ENCODE measurements at places on chromosomes 6 and 20. TPM values are rescaled to one million over a fixed set of nuclear protein-coding genes. Genes with fewer than 3 reads are reported as not detected.

DNA sequence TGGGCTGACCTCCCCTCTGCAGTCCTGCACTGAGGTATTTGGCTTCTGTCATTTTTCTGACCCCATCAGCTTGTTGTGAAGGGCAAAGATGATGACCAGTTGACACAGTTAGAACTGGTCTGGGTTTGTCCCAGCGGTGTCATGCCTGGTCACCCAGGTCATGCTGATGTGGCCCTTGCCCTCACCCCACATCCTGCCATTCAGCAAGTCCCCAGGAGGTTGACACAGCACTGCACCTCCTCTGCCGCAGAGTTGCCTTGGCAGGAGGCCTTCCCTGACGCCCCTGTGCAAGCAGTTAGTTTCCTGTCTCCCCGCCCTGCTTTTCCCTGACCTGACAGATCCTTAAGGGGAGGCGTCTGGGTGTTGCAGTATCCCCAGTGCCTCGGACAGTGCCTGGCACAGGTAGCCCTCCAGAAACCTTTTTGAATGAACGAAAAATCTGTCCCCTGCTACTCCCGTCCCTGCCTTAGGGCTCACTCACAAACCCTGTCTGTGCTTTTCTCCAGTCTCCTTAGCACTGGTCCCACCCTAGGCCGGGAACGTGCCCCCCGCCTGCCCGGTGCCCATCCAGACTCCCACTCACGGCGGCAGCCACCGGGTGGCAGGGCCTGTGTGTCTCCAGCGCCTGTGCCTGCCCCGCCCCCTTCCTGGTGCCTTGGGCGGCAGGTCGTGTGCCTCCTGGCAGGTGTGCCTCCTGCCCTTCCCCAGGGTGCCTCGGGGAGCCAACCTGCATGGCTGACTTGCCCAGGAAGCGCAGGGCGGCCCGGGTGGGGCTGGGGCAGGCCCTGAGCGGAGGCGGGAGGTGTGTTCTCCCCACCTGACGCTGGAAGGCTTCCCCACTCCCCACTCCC lies 146.3 kb upstream of the RNF24 start:
- ATAC-seq, result peak; percentile 81

DNA sequence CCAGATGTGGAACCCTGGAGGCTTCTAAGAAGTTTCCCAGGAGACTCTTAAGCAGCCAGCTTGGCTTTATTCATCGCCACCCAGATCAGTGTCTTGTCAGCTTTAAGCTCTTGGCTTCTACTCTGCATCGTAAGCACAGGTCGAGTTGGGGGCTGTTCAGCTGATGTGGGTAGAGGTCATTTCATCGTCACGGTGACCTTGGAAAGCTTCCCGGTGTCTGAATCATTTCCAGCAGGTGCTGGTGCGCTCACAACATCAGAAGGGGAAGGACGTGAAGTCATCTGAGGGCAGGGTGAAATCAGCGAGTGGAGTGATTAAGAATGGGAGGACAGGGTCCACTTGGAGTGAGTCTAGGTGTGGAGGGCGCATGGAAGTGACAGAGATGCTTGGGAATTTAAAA lies 112.6 kb downstream of the SASH1 start:
- no peak for ATAC-seq

- ATAC-seq, result no peak
Observed at GRCh38 chr6:157579467-157580031, 198.6 kb downstream of the ZDHHC14 start.

BPI gene
- not detected for total RNA-seq

PSORS1C2 gene
- not detected for total RNA-seq

CLDN20 gene
- not detected for total RNA-seq

HCK gene
- total RNA-seq, result 0.15 TPM

FAM83B gene
- not detected for total RNA-seq
